ENCODE measurements at places on chromosomes 4 and X. TPM values are rescaled to one million over a fixed set of nuclear protein-coding genes. Genes with fewer than 3 reads are reported as not detected.

Gene EXOC1L
- total RNA-seq, result not detected

Gene SFRP2
- not detected for total RNA-seq

Gene ZNF185
- 2.7 TPM for total RNA-seq

Gene SHROOM3
- total RNA-seq, result not detected

Gene CXCL3
- not detected for total RNA-seq

Gene MAGEA4
- total RNA-seq, result not detected

Gene GC
- total RNA-seq, result not detected

Gene GPRIN3
- total RNA-seq, result 6.3 TPM

Gene USP38
- total RNA-seq, result 26.8 TPM

Gene GPAT3
- total RNA-seq, result 6.1 TPM

Gene PDCL2
- total RNA-seq, result not detected

Gene TLR10
- 2.7 TPM for total RNA-seq

Gene DHRSX
- total RNA-seq, result 17.1 TPM

Gene CABS1
- not detected for total RNA-seq

Gene H2AZ1
- total RNA-seq, result 167 TPM

Gene RNF4
- 100 TPM for total RNA-seq

Gene CDS1
- total RNA-seq, result 0.70 TPM

Gene GPR173
- 0.16 TPM for total RNA-seq

Gene GRPR
- not detected for total RNA-seq

Gene PLP1
- total RNA-seq, result not detected

Gene RASL11B
- total RNA-seq, result 0.73 TPM

Gene GPR82
- not detected for total RNA-seq

Gene COX7B2
- total RNA-seq, result not detected

Gene TMSB15C
- 5.4 TPM for total RNA-seq

Gene PRRG1
- not detected for total RNA-seq

Gene TMEM128
- 26.1 TPM for total RNA-seq

Gene HSD17B13
- total RNA-seq, result 1.5 TPM

Gene IL15
- 0.42 TPM for total RNA-seq

Gene MED28
- 73.4 TPM for total RNA-seq

Gene PLS3
- not detected for total RNA-seq

Gene CYSLTR1
- total RNA-seq, result 1.1 TPM

Gene FOXP3
- total RNA-seq, result 0.41 TPM

Gene HS6ST2
- not detected for total RNA-seq

Gene MSANTD1
- total RNA-seq, result 2.1 TPM

Gene AKAP14
- total RNA-seq, result not detected

Gene NMU
- not detected for total RNA-seq

Gene VGLL1
- total RNA-seq, result not detected

Gene UGT8
- total RNA-seq, result 0.60 TPM

Gene RAI2
- 2.9 TPM for total RNA-seq

Gene ATP8A1
- 117 TPM for total RNA-seq

Gene CDKL5
- total RNA-seq, result 5.6 TPM

Gene CPE
- not detected for total RNA-seq

Gene MAGEC1
- total RNA-seq, result not detected

Gene SCRG1
- not detected for total RNA-seq

Gene SMARCA5
- 52.9 TPM for total RNA-seq

Gene SLC4A4
- total RNA-seq, result 0.08 TPM

Gene GLOD5
- total RNA-seq, result not detected

Gene HTRA3
- total RNA-seq, result not detected

Gene RTL3
- total RNA-seq, result not detected

Gene SSX4B
- not detected for total RNA-seq

Gene LAMP2
- 39.5 TPM for total RNA-seq

Gene MECP2
- 88.3 TPM for total RNA-seq

Gene RBM46
- not detected for total RNA-seq

Gene RHOXF2B
- not detected for total RNA-seq

Gene FMR1NB
- not detected for total RNA-seq

Gene DNAAF6
- not detected for total RNA-seq
